ENCODE measurements at places on chromosomes 5 and 9.

- no peak for DNase-seq
These were observed 17.7 kb upstream of the ANGPTL2 start for GRCh38 chr9:127140181-127140580.

DNA sequence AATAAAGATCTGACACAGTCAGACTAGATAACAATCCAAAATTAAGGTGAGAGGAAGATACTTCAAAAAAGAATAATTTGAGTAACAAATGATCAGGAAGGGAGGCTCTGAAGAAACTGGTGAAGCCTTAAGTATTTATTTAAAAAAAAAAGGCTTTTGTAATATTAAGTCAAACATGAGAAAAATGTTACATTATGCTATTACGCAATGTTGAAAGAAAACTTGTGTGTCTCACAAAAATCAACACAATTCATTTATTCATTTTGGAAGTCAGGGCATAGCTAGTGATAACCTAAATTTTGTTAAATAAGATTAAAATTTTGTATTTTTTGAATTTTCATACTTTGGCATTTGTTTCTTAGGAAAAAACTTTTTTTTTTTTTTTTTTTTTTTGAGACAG is 28.2 kb downstream of the WDR41 start:
- no peak for DNase-seq

DNA sequence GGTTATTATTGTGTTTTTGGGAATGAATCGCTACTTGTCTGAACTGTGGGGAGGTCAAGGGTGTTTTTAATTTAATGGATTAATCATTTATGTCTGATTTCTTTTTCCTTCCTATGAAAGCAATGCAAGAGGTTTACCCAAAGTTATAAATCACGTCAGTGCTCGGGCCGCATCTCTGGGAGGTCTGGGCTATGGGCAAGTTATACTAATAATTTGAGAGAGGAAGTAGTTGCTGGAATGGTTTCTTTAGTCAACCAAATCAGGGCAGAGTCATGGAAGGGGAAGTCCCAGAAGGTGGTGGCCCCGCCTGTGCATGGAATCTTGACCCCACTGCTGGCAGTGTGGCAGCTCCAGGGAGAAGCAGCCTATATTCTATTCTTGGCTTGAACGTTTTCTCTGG is 180.2 kb downstream of the HSPA4 start:
- DNase-seq = no peak

DNA sequence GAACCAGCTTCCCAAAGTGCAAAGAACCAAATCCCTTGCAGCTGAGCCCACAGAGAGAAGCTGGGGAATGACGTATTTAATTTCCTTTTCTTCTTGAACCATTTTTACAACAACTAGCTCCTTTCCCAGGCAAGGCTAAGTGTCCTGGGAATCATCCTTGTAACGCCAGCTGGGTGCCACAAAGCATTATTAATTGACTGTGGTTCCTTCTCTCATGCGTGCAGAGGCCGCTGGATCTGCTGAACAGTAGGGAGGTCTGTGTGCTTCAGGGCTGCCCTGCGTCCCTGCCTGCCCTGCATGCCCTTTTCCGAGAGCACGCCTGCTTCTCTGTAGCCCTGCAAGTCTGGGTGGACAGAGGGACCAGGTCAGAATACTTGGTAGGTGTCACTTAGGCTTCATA is 124.1 kb upstream of the OTULINL start:
- no peak for DNase-seq

DNA sequence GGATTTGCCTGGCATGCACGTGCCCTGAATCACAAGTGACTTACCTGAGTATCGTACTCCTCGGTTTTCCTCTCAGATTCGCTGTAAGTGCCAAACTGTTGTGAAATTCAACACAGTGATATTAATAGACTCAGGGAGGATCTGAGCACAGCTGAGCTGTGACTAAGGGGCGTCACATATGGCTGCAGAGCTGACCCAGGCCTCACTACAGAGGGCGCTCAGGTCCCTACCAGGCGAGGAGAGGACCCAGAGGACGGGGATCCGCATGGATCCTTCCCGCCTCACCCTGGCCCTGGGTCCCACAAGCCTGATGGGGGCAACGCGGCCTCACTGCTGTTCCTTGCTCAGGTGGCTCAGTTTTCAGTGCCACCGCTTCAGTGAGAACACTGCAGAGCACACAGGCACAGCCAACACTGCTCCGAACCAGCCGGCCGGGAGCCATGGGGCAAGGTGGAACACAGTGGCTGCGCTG is 20.1 kb downstream of the CLPTM1L start:
- no peak for DNase-seq

GRCh38 chr9:112755016-112755427 is 4.5 kb downstream of the SNX30 start:
- DNase-seq = no peak

DNA sequence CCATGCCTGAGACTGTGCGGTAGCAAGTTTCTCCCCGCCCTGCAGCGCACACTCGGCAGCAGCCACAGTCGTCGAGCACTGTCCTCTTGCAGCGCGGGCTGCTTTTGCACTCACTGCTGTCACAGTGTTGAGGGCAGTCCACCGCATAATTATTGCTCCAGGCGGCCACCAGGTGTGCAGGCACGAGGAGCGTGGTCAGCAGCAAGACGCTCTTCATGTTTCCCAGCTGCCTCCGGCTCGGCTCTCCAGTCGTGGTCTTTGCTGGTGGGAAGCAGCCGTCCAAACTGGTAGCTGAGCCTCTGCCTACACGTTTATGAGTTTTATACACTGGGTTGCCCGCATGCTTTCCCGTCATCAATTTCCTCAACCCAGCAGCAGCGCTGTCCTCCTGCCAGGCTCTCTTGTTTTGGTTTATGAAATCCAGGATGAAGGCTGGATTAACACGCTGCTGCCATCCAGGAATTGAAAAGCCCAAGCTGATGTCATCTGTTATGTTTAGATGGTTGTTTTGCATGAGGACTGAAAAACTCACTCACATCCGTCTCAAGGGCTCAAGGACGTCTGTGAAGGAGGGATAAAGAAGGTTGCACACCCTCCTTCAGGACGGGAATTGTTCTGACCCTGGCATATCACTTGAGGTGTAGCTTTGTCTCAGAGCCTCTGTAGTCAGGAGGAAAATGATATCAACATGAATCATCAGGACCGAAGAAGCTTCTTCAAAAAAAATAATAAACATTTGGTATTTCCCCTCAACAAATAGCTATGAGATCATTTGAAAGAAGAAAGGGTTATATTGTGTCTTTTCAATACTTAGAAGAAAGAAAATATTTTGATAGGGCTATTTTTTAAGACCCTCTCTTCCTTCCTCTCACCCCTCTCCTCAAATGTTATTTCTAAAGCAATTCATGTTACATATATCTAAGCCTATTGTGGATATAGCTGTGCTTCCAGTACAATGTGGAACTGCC is at the start of gene ESM1:
ESM1 (minus strand) TSS at position 293 of the 968 bp plus-strand sequence; CDS start at position 217, 76 bp downstream.
- no peak for DNase-seq

DNA sequence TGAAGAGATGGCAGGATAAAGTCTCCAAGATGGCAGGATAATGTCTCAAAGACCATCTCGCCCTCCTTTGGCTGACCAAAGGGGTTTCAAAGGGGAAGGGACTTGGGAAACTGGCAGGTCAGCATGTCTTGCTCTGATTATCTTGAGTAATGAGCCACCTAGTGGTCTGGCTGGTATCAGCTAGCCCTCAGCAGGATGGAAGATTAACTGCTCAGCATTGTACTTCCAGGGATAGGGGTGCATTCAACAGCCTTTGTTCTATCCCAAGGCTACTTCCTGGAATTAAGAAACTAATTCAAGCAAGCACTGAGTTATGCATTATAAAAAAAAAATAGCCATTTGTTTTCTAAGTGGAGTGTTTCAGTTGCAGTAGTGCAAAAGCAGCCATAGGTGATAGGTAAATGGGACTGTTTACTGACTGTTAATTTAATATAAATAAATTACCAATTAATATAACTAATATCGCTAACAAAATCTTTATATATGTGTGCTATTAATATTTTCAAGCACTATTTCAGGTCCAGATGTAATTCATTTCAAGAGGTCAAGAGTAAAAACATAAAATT is 555.5 kb downstream of the CDH9 start:
- peak; percentile 15 for DNase-seq

DNA sequence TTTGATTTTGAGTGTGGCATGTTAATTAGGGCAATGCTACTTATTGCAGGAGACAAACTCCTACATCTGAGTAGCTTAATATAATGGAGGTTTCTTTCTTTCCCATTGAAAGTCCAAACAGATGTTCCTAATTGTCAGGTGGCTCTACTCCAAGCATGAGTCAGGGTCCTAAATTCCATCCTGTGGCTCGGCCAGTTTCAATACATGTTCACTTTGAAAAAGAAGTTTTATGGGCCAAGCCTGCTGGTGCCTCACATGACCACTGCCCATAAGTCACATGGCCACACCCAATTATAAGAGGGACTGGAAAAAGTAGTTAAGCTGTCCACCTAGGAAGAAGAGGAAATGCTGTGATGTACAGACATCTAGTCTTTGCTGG is 170.4 kb downstream of the ARRDC3 start:
- no peak for DNase-seq

DNA sequence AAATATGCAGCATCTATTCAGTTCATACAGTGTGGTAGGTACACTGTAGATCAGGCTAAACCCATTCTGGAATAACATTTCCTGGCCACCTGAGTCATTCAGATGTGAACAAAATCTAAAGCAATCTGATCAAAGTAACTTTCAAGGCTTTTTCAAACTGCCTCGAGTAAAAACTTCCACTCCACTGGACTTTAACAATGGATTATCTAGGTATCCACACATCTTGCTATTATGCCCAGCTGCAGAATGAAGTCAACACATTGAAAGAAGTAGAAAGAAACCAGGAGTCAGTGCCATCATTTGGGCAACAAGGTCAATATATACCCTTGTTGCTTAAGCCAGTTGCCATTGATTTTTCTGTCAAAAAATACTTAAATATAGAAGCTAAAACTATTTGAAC is 1352.6 kb upstream of the NUDT12 start:
- DNase-seq = no peak

GRCh38 chr9:123127512-123128075 is 94.1 kb downstream of the GPR21 start:
- no peak for DNase-seq

DNA sequence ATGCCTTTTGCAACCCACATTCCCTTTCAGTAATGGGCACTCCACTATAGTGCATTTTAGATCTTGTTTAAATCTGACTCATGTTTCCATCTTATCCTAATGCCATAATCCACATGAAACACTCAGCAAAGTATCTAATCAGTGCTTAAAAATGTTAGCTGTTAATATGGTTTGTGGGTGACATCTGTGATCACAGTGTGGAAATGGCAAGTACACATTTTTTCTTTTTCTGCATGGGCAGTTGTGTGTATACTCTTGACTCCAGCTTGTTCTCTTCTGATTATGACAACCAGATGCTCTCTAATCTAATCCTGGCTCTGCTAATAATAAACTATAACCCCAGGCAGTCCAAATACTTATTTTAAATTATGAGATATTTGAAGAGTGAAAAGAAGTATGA is 103.3 kb downstream of the EDIL3 start:
- DNase-seq = no peak

GRCh38 chr9:93008457-93008856 is 50.0 kb upstream of the SUSD3 start:
- no peak for DNase-seq

- no peak for DNase-seq
These were observed 137.8 kb downstream of the ADAMTS2 start for GRCh38 chr5:179207470-179207869.

GRCh38 chr9:81079055-81079454 is 610.3 kb downstream of the TLE1 start:
- DNase-seq = no peak

DNA sequence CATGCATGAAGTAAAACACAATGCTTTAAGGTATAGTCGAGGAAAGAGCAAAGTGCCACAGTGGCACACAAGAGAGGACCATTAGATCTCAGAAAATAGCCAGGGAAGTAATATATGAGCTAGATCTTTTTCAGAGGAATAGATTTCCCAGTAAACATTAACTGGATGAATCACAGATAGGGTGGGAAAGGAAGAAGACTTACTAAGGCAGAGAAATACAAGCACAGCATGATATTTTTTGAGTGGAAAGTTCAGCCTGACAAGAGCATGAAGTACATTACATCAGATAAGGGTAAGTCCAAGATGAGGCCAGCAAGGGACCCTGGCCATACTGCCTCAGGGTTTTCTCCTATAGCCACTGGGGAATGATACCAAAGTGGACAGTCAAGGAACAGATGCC is 804.6 kb upstream of the DMAC1 start:
- DNase-seq = no peak

- DNase-seq = no peak
These were observed 790.6 kb upstream of the TYRP1 start for GRCh38 chr9:11902610-11903009.

DNA sequence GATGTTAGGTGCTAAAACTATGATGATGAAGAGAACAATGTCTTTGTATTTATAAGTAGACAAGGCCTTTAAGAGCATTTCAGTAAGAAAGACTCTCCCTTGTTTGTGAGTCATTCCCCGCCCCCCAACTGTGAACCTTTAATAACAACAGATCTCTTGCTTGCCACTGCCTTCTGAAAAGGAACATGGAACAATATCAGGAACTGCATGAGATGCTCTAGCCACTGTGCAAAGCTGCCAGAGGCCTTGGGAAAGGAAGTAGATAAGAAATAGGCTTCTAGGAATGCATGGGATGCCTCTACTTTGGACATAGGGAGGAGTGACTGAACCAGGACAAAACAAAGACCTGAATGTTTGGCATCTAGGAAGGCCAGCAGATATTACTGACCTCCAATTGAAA is 296.1 kb upstream of the MPDZ start:
- DNase-seq = no peak

DNA sequence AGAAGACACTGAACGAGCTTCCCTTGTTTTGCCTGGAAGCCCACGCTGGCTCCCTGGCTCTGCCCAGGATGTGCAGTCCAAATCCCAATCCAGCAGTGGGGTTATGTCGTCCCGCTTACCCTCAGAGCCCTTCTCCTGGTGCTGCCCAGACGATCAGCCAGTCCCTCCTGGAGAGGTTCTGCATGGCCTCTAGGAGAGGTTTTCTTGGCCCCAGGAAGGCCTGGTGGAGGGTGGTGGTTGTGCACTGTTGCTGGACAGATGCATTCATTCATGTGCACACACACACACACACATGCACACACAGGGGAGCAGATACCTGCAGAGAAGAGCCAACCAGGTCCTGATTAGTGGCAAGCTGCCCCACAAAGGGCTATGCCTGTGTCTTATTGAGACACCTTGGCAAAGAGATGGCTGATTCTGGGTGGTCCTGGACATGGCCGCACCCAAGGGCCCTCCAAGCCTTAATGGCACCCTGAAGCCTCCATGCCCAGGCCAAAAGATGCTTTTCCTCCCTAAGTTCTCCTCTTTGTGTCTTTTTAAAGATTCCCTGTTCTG is 10.5 kb upstream of the OLFM1 start:
- no peak for DNase-seq

- peak; percentile 55 for DNase-seq
These were observed at the start of gene PHF19 for GRCh38 chr9:120876842-120877240. Gene PHF19 (minus strand): TSS chr9:120877188. CDS start chr9:120874741, 2,447 bp downstream.

GRCh38 chr5:81842795-81843398 is 92.0 kb upstream of the SSBP2 start:
- DNase-seq = no peak

DNA sequence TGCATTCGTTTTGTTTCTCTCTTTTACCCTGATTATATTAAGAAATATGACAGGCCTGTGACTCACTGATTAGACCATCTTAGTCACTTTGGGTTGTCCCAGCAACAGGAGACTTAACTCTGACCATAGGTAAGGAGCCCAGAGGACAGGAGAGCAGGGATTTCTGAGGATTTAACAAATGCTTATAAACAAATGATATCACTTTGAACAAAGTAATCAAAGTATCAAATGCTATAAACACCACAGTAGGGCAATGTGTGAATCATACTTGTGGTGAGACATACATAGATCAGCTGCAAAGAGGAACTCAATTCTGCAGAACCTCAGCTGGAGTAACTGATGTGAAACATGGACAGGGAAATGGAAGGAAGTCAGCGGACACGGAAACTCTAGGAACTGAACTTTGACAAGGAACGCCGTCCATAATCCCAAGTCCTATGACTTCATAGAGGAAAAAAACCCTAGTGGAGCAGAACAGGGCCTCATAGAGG is 190.6 kb upstream of the MSX2 start:
- no peak for DNase-seq
